ENCODE measurements at places on chromosomes 7 and 10. TPM values are rescaled to one million over a fixed set of nuclear protein-coding genes. Genes with fewer than 3 reads are reported as not detected.
A peak's percentile ranks its signal among the peaks of the same experiment; 100 is the strongest.

Gene CRYGN
- total RNA-seq = 1.6 TPM

GRCh38 chr10:112838784-112839481, 111.1 kb upstream of the TCF7L2 start:
- no peaks in the 10 kb centered on the region for H3K36me3 ChIP-seq
- no peak overlapping the region for H3K27ac ChIP-seq
- H3K4me1 ChIP-seq = peaks cover 40% of the 10 kb centered on the region

DNA sequence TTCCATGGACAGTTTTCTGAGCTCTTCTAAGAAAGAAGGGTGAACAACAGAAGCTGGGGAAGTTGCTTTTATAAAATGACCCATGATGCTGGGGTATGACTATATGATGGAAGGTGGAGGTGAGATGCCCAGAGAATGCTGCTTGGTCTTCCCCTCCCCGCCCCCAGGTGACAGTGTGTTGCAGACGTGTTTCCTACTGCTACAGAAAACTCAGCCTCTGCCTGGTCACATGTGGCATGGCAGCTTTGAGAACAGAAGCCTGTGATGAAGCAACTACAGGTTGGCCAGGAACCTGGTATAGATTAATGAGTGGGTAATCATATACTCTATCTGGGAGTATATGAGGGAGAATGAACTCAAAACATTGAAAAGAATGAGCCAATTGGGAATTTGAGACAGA, 67.1 kb downstream of the MTURN start:
- no peaks in the 10 kb centered on the region for H3K4me1 ChIP-seq
- DNase-seq = no peak
- H3K27me3 ChIP-seq = peaks cover 18% of the 10 kb centered on the region
- peaks cover 18% of the 10 kb centered on the region for H3K36me3 ChIP-seq
- no peak overlapping the region for H3K27ac ChIP-seq

DNA sequence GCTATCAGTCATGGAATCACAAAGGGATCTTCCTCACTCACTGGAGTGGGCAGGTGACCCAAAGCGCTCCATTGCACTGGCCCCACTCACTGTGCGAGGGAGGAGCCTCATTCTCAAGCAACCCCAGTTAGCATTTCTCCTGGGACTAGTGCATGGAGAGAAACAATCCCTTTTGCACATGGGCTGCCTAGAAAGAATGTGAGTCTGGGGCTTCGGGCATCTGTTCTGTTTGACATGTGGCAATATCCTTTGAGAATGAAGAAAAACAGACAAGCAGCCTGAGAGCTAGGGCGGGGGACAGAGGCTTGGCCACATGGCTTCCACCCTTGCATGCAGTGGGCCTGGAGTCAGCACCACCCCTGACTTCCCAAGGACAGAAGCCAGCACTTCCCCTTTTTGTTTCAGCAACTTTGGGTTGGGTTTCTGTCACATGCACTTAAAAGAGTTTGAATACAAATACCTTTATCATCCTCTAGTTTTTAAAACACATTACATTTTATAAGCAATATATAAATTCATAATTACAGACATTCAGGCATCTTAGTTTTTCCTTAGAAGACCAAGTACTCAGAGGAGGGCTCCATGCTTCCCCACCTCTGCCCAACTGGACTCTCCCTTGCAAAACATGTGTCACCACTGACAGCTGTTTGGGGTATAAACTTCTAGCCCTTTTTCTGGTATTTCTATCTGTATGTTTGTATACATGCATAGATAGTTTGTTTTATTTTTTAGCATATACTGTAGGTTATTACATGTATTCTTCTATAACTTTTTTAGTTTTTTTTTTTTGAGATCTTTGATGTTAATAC, 73.8 kb downstream of the RBM20 start:
- no peaks in the 10 kb centered on the region for H3K36me3 ChIP-seq
- peaks cover 8% of the 10 kb centered on the region for H3K4me1 ChIP-seq
- H3K4me3 ChIP-seq = no peak overlapping the region

DNA sequence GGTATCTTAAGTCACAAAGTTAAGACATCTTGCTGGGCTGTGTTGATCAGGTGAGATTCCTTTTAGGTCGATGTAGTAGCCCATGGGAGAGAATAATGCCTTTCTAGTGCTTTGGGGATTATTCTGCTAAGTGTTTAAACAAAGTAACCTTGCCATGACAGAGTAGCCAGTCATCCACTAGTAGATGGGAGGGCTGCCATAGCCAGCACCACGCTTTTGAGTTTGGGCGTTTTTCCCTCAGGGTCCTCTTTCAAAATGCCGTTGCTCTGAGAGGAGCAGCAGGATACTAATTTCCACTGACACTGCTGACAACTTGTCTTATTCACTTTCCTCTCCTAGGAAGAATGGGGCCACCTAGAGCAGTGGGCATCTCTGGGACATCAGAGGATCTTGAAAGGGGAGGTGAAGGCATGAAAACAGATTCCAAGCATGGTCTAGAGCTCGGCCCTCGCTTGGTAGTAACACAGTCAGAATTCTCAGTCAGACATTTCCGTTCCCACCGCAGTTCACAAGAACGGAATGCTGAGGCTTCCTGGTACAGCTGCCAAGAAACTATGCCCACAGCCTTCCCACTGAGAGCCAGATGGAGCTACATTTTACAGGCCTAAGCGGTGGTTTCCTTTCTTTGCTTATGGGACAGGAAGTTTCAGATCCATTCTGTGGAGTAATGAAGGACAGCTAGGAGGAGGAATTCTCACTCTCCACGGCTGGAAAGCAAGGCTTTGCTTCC, 15.3 kb upstream of the RSU1 start:
- H3K4me1 ChIP-seq = peaks cover 15% of the 10 kb centered on the region
- H3K36me3 ChIP-seq = no peaks in the 10 kb centered on the region
- H3K27me3 ChIP-seq = no peaks in the 10 kb centered on the region
- H3K4me3 ChIP-seq = no peak overlapping the region
- H3K27ac ChIP-seq = no peak overlapping the region

- DNase-seq = no peak
- H3K4me1 ChIP-seq = no peaks in the 10 kb centered on the region
- no peak overlapping the region for H3K27ac ChIP-seq
- H3K4me3 ChIP-seq = no peak overlapping the region
- H3K27me3 ChIP-seq = no peaks in the 10 kb centered on the region
Observed at GRCh38 chr10:81127931-81128330, 590.2 kb downstream of the SH2D4B start.

Gene MCM10
- 40.7 TPM for total RNA-seq

- peak overlapping the region; percentile 9 for H3K27ac ChIP-seq
- H3K4me1 ChIP-seq = no peaks in the 10 kb centered on the region
- H3K27me3 ChIP-seq = no peaks in the 10 kb centered on the region
- H3K4me3 ChIP-seq = no peak overlapping the region
Observed at GRCh38 chr10:95864906-95865813, 42.6 kb upstream of the CC2D2B start.

- H3K27me3 ChIP-seq = no peaks in the 10 kb centered on the region
- peaks cover 12% of the 10 kb centered on the region for H3K4me1 ChIP-seq
- H3K27ac ChIP-seq = no peak overlapping the region
- H3K36me3 ChIP-seq = peaks cover 18% of the 10 kb centered on the region
- no peak overlapping the region for H3K4me3 ChIP-seq
Observed at GRCh38 chr7:33630359-33630758, 275.0 kb upstream of the BMPER start.

GRCh38 chr7:31069860-31070555, 17.9 kb downstream of the ADCYAP1R1 start:
- no peak for DNase-seq
- peaks cover 10% of the 10 kb centered on the region for H3K4me1 ChIP-seq
- H3K4me3 ChIP-seq = no peak overlapping the region
- H3K27me3 ChIP-seq = no peaks in the 10 kb centered on the region

Gene CDHR3
- total RNA-seq = 19.1 TPM

DNA sequence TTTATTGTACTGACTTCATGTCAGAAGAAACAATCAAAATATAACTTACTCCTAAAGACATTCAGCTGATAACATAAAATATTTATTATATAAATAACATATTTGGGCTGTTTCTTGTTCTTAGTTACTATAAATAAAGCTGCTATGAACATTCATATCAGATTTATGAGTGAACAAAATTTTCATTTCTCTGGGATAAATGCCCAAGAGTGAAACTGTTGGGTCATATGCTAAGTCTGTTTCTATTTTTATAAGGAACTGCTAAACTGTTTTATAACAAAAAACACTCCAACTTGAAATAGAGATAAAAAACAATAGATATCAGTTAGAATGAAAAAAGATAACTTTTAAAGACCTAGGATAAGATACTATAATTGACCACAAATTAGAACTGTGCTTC, 26.5 kb upstream of the CC2D2B start:
- H3K27me3 ChIP-seq = no peaks in the 10 kb centered on the region
- no peak for DNase-seq
- H3K36me3 ChIP-seq = peaks cover 31% of the 10 kb centered on the region
